HuH-7.5 (cell line): ENCODE measurements at places on chromosomes 13 and 19.

DNA sequence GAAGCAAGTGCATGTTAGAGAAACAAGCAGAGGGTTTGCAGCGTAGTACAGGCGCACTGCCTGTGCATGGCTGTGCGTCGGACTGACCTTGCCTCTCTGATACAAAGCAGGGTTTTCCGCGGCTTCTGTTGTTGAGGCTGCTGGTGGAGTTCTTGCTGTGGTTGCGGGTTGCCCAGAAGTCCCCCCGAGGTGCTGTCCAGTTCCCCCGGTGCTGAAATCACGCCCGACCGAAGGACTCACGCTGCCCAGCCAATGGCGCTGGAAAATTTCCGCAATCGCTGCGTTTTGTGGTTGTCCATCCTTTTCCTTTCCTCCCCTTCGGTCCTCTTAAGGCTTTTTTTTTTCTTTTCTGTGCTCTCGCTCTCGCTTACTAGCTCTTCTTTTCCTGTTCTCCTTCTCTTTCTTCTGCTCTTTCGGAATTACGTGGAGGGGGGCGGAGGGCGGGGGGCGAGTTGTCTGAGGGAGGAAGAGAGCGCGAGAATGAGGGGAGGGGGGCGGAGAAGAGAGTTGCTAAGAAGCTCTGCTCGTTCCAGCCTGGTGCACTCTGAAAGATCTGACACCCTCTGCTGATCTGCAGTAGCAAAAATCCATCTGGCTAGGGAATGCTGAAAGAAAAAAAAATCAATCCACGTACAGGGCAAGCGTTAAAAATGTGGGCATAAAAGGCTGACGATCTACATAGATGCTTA is at the start of gene SLITRK1:
TSS of gene SLITRK1 (minus strand) at position 558 of the 689 bp plus-strand sequence. CDS start 967 bp downstream, outside the sequence.
- peak; percentile 17 for DNase-seq

DNA sequence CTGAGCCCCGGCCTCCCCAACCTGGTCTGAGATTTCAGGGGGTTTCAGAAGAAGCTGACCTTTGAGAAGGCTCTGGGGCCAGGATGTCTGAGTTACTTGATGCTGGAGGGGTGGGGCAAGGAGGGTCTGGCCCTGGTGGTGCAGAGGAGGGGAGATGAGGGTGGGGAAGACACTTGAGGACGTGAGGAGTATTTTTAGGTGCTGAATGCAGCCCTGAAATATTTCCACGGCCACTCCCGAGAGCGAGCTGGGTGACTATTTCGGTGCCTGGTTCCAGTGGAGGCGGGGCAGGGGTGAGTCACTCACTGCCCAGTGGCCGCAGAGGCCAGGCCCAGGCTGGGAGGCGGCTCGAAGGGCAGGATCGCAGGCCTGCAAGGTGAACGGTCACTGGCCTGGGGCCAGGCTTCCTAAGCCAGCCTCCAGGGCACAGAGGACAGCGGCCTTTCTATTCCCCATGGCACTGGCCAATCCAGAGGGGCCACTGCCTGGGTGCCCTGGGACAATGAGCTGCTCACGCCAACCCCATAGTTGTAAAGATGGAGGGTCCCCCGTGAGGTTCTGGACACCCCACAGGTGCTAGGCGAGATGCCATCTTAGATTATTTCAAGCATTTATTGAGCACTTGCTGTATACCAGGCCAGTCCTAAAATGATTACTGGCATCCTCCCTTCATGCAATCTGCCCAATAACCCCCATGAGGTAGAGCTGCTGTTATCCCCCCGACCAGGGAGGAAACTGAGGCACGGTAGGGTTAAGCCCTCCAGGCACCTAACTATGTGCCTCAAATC is 19.7 kb upstream of the JUND start:
- DNase-seq: peak; percentile 88

- no peak for DNase-seq
Observed at GRCh38 chr13:40779049-40779448, 8.1 kb upstream of the MRPS31 start.

- no peak for DNase-seq
Observed at GRCh38 chr13:28094306-28094705, 6.1 kb downstream of the FLT3 start.

DNA sequence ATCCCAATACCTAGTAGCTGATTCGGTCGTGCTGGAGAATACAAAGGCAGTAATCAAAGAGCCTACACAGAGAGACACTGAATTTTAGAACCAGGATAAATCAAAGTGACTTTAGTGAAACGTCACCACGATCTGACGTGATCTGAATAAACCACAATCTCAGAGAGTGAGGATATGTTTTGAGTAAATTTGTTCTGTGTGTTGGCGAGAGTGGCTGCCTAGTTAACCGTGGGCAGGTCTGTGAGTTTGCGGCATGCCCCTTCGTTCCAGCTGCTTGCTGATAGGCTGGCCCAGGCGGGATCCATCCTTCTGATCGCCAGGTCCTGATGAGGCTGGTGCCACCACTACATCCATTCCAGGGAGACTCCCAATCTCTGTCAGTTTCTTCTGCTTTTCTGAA is 40.4 kb downstream of the LRCH1 start:
- no peak for DNase-seq

DNA sequence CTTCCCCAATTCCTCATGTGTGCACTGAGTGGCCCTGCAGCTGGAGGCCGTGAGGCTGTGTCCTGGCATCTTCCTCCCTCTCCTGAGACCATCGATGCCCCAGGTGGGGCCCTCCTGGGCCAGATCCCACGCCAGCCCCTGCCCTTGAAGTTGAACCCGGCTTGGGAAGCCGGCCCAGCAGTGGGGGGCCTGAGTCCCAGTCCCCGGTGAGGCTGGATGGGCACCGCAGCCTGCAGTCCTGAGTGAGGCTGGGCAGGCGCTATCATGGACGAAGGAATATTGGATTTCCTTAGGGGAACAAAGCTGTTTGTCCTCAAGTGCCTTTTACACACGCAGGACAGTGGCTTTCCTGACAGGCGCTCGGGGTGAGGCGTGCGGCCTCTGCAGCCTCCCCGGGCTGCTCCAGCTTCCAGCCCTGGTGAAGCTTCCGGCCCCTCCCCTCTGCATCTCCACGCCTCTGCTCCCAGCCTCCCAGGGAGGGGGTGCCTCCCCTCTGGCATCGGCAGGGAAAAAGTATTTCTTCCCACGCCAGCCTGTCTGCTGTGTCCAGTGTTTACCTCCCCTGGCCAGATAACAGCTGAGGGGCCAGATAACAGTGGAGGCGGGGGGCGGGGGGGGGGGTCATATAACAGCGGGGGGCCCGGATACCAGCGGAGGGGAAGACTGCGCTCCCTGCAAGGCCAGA is 159.5 kb downstream of the KDM4B start:
- no peak for DNase-seq

DNA sequence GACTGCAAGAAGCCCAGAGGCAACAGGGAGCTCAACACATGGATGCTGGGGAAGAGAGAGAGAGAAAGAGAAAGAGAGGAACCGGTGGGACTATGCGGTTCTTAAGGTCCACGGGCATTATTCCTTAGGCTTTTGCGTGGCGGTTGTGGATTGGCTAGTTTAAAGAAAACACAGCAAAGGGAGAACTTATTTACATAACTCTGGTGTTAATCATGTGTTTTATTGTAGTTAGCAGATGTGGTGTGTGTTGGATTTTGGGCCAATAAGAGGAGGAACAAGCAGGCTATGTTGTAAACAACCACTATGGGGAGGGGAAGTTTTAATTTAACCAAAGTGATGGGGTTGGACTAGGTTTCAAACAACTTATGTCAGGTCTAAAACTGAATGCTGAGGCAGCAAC is 275.3 kb upstream of the KLF12 start:
- no peak for DNase-seq

DNA sequence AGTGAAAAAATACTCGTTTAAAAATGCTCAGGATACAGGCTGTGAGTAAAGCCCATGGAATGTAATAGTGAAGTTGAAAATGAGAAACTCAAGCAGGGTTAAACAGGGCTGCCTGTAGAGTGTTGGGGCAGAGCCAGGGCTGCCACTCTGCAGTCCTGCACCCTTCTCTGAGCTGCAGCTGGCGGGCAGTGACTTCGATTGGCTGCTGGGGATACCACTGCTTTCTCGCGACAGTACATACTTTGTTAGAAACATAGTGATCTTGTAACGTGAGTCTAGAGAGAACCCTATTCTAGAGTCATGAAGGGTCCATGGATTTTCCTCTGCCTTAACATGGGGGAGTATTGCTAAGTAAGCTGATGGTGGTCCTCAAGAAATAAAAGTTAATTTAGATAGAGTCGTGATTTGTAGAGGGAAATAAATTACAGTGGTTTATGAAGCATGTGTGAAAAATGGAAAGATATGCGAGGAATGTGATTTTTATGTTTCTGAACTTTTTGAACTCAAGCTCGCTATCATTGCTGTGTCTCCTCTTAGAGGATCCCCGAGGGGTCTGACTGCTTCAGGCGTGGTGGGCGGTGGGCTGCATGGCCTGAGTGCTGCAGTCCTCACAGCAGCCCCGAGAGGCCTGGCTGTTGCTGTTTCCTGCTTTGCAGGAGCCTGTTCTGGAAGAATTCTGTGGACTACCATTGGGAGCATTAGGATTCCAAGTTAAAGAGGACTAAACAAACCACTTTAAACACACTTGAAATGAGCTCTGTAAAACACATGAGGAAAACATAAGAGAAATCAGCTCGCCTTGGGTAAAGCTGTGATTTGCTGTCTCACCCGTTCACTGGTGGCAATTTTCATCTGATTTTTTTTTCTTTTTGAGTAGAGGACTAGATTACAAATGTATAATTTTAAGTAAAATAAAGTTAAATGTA is 95.7 kb downstream of the ARHGEF7 start:
- no peak for DNase-seq

DNA sequence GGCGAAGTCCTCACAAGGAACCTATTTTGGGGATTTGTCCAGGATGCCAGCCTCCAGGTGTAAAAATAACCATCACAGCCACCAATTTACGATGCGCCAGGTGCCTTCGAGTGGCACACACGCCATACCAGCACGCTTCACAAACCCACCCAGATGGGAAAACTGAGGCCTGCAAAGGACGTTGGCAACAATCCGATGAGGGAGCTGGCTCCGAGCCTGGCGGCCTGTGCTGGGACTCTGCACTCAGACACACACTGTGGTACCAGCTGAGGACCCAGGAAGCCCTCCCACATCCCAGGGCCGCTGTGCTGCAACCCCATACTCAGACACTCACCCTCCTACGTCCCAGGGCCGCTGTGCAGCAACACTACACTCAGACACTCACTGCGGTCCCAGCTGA is 65.0 kb upstream of the C13orf46 start:
- DNase-seq: no peak

- DNase-seq: no peak
Observed at GRCh38 chr19:3982701-3983541, 2.3 kb downstream of the EEF2 start.

DNA sequence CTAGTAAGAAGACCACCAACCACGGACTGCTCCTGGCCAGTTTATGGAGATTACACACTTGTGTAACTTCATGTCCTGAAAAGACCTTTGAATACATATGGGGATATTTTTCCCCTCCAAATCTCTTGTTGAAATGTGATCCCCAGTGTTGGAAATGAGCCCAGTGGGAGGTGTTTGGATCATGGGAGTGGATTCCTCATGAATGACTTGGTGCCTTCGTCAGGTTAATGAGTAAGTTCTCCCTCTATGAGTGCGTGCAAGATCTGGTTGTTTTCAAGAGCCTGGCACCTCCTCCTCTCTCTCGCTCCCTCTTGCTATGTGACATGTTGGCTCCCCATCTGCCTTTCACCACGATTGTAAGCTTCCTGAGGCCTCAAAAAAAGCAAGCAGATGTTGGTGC is 769.0 kb upstream of the SLITRK1 start:
- no peak for DNase-seq

DNA sequence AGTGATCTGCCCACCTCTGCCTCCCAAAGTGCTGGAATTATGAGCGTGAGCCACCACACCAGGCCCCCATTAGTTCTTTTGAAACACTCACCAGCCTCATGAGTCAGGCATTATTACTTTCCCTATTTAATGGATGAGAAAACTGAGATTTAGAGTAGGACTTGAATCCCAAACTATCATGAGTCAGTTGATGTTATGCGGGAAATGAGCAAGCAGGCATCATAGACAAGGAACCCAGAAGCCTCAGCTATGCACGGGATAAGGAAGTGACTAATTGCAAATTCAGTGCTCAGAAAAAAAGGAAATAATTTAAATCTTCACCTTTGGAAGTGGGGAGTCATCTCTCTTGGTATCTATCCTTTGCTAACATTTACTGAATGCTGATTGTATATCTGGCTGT is 217.5 kb downstream of the ABCC4 start:
- DNase-seq: no peak

DNA sequence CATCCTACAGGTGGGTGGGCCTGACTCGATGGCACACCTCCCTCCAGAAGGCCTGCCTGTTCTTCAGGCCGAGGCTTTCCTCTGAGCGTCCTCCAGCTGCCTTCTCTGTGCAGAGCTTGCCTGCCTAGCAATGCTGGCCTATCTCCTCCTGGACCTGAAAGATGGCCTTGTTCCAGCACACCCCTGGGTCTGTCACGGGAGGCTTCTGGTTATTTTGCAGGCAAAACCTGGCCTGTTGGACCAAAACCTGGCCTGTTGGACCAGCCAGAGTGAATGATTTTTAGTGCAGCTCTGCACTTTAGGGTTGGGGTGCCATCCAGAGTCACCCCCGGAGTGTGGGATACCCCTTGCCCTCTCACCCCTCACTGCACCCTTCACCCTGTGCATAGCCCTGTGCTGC is 128.4 kb downstream of the KATNAL1 start:
- no peak for DNase-seq

- no peak for DNase-seq
Observed at GRCh38 chr19:40721936-40722661, 5.2 kb downstream of the ITPKC start.

- no peak for DNase-seq
Observed at GRCh38 chr19:29074579-29074978, 138.4 kb downstream of the UQCRFS1 start.

DNA sequence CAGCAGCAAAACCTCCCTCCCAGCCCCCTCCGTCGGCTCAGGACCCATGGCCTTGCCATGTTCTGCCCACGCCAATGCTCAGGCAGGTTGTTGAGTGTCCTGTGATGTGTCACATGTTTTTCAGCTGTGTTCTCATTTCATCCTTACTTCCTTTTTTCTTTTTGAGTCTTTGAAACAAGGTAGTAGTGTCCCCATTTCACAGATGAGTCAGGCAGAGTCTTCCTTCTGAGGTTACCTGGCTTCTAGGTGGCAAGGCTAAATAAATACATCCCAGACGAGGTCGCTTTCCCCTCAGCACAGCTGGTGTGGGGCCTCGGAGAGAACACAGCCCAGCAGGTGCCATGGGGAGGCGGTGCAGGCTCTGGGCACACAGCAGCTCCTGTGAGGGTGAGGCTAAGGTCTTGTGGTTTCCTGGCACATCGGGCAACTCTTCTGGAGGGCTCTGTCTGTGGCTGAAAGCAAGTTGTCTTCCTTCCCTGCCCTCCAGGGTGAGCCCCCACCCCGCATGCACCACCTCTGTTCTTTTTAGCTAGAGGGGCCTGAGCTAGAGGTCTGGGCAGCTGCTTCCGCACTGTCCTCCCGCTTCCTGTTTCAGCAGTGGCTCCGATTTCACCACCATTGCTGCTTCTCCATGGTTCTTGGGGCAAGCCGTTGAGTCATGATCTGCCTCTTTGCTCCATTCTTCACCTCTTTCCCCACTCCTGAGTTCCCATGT is 15.1 kb downstream of the PRAM1 start:
- DNase-seq: no peak
